Progenitor cell of endocrine pancreas (in vitro differentiated cells): ENCODE measurements at places on chromosomes 5 and 9.
A peak's percentile ranks its signal among the peaks of the same experiment; 100 is the strongest.

- DNase-seq: no peak
Measured at GRCh38 chr9:129999141-129999510, 43.9 kb downstream of the FNBP1 start.

GRCh38 chr5:144325532-144325931 is 154.9 kb downstream of the KCTD16 start:
- no peak for DNase-seq

DNA sequence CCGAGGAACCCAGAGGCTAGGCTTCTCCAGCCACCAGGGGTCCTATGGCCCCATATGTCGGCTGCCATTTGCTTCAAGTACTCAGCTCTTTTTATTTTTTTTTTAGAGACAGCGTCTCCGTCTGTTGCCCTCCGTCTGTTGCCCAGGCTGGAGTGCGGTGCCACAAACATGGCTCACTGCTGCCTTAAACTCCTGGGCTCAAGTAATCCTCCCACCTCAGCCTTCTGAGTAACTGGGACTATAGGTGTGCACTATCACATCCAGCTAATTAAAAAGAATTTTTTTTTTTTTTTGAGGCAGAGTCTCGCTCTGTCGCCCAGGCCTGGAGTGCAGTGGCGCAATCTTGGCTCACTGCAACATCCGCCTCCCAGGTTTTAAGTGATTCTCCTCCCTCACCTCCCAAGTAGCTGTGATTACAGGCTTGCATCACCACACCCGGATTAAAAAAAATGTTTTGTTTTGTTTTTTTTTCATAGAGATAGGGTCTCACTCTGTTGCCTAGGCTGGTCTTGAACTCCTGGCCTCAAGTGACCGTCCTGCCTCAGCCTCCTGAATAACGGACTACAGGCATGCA is 8.9 kb downstream of the CERCAM start:
- DNase-seq: no peak

DNA sequence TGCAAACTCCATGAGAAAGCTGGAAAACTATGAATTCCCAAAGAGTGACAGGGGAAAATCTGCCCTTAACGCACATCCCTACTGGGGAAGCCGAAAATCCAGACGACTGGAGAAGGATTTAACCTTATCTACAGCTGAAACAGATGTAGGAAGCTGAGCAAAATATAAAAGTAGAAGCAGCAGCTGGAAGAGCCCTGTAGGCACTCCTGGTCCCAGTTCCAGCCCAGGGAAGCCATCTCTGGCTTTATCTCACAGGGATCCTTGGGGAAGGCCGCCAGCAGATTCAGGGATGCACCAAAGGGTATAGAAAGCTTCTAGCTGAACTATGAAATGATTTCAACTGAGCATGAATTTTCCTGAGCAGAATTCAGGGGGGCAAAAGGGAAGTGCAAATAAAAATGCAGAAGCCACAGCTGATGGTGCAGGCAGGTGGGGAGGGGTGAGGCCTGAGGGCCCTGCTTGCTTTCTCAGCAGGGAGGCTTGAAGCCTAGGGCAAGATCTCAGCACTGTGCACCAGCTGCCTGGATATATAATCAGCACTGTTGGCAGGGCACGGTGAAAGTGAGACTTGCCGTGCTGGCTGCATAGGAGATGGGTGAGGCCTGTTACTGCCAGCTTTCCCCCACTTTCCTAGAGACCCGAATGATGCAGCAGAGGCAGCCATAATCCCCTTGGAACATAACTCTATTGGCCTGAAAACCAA is 2019.5 kb upstream of the NUDT12 start:
- no peak for DNase-seq

- DNase-seq: no peak
Measured at GRCh38 chr5:65098393-65098792, 329.7 kb downstream of the CWC27 start.

GRCh38 chr9:112570671-112571167 is 84.1 kb downstream of the KIAA1958 start:
- no peak for DNase-seq

DNA sequence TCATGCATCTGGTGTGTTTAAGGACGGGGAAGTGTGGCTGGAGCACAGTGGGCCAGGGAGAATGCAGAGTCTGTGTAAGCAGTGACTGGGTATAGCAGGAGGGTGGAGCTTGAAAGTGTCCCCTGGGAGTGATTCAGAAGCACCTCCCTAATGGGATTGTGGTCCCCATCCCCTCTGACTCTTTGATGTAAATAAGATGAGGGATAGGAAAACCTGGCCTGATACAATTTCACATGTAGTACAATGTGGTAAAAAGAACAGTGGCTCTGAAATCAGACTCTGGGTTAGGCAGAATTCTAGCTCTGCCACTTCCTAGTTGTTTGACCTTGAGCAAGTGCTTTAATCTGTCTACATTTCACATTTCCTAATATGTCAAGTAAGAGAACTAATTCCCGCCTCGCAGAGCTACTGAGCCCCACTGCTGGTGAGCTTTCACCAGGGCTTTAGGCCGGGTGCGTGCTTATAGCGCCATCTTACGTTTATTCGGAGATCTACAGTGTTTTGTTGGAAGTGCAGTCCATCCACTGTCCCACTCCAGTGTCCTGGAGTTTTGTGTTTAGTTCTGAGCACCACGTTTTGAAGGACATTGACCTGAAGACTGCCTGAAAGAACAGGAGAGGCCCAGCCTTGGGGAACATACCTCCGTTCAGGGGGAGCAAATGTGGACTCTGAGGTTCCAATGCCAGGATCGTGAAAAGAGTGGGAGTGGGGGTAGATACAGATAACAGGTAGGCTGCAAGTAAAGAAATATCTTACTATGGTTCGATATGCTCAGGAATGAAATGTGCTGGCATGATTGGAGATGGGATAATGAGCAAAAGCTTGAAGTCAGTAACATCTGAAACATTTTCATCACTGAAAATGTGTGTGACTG is 51.2 kb upstream of the TESK1 start:
- peak; percentile 20 for DNase-seq

- no peak for DNase-seq
Measured at GRCh38 chr5:11873587-11873986, 30.7 kb downstream of the CTNND2 start.

DNA sequence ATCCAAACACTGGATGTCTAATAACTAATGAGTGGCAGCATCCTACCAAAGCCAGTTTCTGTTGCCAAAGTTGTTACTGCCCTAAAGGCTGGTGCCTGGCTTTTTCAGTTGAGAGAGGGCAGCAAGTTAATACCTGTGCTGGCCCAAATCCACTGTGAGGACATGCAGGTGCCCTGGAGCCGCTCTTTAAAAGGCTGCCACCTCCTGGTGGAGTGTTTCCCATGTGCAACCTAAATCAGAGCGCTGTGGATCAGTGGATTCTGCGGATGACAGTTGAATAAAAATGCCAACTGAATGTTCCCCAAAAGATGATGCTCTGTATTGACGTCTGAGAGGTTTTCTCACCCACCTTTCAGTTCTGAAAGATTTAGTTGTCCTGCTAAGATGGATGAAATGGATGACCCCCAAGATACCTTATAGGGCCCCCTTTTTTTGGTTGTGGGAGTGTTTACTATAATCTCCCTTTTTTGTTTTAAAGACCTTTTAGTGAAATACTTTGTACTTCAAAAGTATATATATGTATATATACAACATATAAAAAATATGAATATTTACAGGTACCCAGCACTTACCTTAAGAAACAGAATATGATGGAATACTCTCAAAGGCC is 146.4 kb downstream of the EGFLAM start:
- DNase-seq: peak; percentile 13

DNA sequence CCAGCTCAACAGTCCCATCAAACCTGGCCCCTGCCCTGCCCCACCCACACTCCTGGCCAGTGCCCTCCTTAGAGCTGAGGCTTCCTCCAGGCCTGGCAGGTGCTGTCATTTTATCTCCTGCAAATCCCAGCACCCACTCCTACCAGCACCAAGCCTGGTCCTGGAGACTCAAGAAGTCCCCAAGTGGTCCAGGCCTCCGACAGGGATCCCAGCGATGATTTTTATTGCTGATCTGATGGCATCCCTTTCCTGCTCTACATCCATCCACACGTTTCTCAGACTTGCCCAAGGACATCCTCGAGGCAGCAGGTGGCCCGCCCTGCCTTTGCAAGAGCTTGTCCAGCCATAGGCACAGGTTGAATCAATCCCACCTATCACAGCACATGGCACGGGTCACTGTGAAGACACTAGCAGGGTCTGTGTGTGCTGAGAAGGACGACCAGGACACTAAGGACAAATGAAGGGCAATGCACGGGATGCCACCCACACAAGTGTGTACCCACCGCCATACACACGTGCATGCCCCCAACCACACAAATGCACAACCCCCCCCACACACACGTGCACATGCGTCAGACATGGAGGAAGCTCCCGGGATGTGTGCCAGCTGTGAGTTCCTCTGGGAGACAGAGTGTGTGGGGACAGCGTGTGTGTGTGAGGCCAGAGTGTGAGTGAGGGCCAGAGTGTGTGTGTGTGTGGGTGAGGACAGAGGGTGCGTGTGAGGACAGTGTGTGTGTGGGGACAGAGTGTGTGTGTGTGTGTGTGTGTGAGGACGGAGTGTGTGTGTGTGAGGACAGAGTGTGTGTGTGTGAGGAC is 62.4 kb upstream of the UBAC1 start:
- no peak for DNase-seq

DNA sequence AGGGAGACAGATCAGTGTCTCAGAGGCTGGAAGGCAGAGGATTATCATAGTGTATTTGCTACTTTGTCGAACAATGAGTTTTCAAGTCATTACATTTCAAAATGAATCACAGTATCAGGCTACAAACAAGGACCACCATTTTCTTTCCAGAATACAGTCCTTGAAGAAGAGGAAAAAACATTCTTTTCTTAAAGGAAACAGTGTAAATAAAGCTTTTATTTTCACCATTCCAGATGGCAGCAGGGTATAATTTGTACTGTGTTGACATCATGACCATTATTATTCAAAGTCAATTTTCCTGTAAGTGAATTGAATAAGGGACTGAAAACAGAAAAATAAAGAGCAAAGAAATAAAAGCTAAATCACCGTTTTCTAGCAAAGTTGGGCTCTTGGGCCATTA is 737.3 kb upstream of the DMAC1 start:
- no peak for DNase-seq

DNA sequence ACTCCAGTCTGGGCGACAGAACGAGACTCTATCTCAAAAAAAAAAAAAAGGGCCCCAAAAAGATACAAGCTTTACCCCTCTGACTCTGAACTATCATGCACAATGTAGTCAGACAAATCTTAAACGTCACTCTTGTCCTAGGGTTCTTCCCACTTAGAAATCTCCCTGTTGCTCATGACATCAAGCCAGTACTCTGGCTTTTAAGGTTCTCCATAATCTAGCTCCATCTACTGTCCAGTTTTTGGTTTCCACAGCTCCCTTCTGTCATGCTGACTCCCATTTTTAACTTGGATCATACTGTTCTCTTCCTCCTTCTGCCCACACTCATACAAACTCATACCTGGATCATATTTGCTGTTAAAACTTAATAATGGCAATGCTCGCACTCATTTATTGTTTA is 156.7 kb upstream of the TLX3 start:
- no peak for DNase-seq

- no peak for DNase-seq
Measured at GRCh38 chr5:5658226-5658625, 235.7 kb downstream of the ICE1 start.

DNA sequence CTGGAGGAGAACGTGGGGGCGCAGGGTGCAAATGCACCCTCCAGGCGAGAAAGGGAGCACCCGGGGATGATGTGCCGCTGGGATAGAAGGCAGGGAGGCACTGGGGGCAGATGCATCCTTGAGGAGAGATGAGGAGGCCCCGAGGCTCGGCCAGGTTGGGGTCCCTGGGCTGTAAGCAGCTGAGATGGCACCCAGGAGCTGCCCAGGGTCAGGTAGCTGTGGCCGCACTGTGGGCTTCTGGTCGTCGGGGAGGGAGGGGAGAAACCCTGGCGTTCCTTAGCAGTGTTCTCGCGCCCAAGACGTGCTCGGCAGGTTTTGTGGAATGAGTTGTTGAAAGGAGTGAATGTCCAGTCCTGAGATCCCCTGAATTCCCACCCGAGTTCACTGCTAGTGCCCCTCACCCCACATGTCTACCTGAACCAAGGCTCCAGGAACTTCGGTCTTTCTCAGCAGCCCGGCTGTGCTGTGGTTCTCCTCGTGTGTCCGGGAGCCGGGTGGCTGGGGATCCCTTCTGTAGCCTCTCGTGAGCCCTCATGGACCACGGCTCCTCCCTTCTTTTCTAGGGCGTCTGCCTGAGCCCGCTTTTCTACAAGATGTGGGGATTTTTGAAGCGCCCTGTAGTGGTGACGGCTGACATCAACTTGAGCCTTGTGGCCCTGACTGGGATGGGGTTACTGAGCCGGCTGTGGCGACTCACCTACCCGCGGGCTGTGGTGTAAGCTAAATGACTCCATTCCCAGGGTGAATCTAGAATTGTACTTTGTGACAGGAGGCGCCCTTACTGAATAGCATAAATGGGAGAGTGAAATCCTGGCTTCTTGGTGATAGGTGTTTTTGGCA is 1.1 kb downstream of the POMT1 start:
- no peak for DNase-seq

DNA sequence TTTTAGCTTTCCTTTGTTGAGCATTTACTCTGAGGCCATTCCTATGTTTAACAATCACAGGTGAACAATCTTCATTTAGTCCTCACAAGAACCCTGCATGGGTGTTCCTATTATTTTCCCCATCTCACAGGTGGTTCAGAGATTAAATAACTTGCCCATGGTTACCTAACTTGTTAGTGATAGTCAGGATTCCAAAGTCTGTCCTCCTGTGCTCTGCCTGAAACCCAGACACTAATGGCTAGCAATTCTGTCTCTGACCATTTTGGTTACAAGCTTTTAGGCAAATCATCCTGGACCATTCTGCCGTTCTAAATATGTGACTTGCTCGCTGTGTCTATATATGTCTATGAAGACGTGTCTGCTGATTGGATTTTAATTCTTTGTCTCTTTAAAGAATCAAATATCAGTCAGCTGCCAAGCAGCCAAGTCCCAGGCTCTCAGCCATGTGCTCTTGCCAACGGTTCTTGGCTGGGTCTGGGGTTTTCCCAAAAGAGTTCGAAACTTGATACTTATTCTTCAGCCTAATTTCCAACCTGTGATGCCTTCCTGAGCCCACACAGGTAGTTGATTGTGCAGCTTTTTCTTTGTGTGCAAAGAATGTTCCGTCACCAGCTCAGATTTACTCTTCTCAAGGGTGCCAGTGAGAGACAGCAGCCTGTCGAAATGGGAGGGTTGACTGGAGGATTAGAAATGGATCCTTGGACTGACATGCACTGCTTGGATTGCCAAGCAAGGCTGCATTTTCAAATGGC is 121.7 kb downstream of the NREP start:
- DNase-seq: no peak
